Kidney (tissue), 22 donors: ENCODE measurements at places on chromosomes 4 and X. TPM values are rescaled to one million over a fixed set of nuclear protein-coding genes. Genes with fewer than 3 reads are reported as not detected.

DNA sequence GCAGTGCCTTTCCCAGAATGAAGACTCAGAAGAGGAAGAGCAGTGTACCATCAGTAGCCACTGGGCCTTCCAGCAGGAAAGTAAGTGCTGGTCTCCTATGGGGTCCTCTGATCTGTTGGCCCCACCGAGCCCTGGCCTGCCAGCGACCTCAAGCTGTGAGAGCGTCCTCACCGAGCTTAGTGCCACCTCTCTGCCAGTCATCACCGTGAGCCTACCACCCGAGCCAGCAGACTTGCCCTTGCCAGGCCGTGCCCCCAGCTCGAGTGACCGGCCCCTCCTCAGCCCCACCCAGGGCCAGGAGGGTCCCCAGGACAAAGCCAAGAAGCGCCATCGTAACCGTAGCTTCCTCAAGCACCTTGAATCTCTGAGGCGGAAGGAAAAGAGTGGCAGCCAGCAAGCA lies 69.7 kb downstream of the STARD8 start:
- DNase-seq = no peak

DNA sequence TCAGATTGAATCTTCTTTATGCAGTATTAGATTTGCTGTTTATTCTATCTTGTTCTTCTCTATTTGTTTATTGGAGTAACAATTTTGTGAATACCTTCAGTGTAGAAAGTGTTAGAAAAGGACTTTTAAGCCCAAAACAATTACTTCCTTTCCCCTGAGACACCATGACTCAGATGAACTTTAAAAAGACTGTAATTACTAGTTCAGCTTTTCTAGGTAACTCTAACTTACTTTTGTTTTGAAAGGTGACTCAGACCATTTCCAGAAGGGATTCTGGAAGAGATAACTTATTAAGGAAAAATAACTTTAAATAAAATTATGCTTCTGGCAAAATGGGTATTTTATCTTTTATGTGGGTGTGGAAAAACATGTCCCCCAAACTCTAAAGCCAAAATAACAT lies 561.5 kb upstream of the PCDH10 start:
- DNase-seq = no peak

- no peak for DNase-seq
Observed at GRCh38 chr4:146763560-146763959, 124.9 kb downstream of the POU4F2 start.

GRCh38 chr4:158941321-158941720 lies 161.6 kb upstream of the RAPGEF2 start:
- no peak for DNase-seq

DNA sequence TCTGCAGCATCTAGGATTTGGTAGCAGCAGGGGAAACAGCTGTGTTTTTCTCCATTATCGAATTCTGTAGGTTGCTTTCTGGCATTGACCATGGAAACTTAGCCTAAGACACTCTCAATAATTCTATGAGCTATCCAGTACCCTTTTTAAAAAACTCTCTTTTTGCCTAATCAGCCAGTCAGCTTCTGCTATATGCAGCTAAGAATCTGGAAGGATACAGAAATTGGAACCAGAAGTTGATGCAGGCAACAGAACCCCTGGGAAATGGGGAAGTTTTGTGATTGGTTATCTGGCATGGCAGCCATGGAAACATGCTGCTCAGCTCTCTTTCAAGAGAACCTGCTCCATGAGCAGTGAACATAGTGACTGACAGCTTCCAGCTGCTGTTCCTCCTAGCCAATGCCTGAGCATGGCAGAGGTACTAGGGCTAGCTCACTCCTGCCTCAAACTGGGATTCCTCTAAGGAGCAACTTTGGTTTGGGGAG lies 417.6 kb upstream of the MAOA start:
- DNase-seq = peak; percentile 22

The MAMLD1 gene
- polyA plus RNA-seq = 1.4 TPM

- DNase-seq = no peak
Observed at GRCh38 chrX:24175276-24175675, 25.7 kb downstream of the ZFX start.

The SGMS2 gene
- polyA plus RNA-seq = 5.3 TPM

The PNMA6A gene
- 15.8 TPM for polyA plus RNA-seq
